ENCODE measurements at places on chromosomes 2 and 18.

GRCh38 chr18:63488160-63488559 lies 11.4 kb downstream of the SERPINB5 start:
- DNase-seq: no peak
- H3K27me3 ChIP-seq: no peaks in the 10 kb centered on the region
- peaks cover under 1% of the 10 kb centered on the region for H3K4me1 ChIP-seq
- H3K4me3 ChIP-seq: no peak overlapping the region
- peak overlapping the region; percentile 1 for H3K27ac ChIP-seq

GRCh38 chr18:50802141-50802540 lies 17.7 kb downstream of the MRO start:
- H3K36me3 ChIP-seq: no peaks in the 10 kb centered on the region
- H3K4me1 ChIP-seq: no peaks in the 10 kb centered on the region
- H3K27ac ChIP-seq: no peak overlapping the region
- H3K27me3 ChIP-seq: no peaks in the 10 kb centered on the region
- no peak overlapping the region for H3K4me3 ChIP-seq

- H3K27ac ChIP-seq: peak overlapping the region; percentile 98
- no peak for DNase-seq
- no peaks in the 10 kb centered on the region for H3K27me3 ChIP-seq
- no peaks in the 10 kb centered on the region for H3K36me3 ChIP-seq
These were observed 63.9 kb upstream of the SERPINE2 start for GRCh38 chr2:224102991-224103390.

- DNase-seq: peak; percentile 77
- H3K4me3 ChIP-seq: no peak overlapping the region
- H3K4me1 ChIP-seq: peaks cover 37% of the 10 kb centered on the region
- H3K36me3 ChIP-seq: no peaks in the 10 kb centered on the region
These were observed 27.6 kb upstream of the ASAP2 start for GRCh38 chr2:9178904-9179571.

- H3K27me3 ChIP-seq: no peaks in the 10 kb centered on the region
- H3K4me3 ChIP-seq: no peak overlapping the region
- DNase-seq: no peak
- no peaks in the 10 kb centered on the region for H3K36me3 ChIP-seq
These were observed 59.9 kb upstream of the SLC1A4 start for GRCh38 chr2:64929333-64929732.

DNA sequence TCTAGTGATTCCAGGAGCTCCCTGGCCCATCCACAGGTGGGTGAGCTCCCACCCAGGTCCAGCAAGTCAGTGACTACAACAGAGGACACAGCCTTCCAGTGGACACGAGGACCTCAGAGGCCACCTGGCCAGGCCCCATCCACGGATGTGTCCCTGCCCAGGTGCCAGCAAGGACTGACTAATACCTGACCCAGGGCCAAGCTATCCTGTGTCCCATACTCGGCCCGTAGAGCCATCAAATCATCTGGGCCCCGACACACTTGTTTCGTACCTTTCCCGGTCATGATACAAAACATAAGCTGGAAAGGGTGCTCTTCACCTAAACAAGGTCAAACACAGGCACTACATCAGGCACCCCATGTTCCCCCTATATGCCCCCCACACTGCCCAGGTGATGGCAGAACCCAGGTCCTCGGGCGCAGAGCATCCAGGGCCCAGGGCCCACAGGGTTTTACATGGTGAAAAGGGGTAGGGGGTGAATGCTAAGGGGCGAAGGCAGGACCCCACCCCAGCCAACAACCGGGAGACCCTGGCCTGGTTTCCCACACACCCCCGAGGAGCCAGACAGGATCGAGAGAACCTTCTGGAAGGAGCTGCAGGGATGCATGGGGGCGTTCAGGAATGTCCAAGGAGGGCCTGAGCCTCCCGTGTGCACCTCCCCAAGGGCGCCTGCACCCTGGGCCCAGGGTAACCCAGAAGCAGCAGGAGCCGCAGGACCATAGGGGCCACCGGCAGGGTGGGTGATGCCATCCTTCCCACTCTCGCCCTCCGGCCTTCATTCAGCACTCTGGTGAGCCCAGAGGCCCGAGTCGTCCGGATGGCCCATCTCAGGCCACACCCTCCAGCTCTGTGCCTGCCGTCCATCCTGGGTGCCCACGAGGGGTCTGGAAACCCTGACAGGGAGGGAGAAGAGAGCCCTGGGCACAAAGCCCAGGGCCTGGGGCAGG lies 94.3 kb downstream of the HDAC4 start:
- H3K27ac ChIP-seq: no peak overlapping the region
- H3K27me3 ChIP-seq: no peaks in the 10 kb centered on the region
- H3K4me1 ChIP-seq: no peaks in the 10 kb centered on the region
- no peaks in the 10 kb centered on the region for H3K36me3 ChIP-seq

- H3K27me3 ChIP-seq: no peaks in the 10 kb centered on the region
- H3K4me1 ChIP-seq: no peaks in the 10 kb centered on the region
- DNase-seq: no peak
These were observed 151.9 kb upstream of the MYCN start for GRCh38 chr2:15788455-15788829.
